ENCODE measurements at places on chromosomes 7 and 10.

- DNase-seq, result peak; percentile 85
These were observed 25.5 kb downstream of the PRR15 start for GRCh38 chr7:29588900-29589696.

DNA sequence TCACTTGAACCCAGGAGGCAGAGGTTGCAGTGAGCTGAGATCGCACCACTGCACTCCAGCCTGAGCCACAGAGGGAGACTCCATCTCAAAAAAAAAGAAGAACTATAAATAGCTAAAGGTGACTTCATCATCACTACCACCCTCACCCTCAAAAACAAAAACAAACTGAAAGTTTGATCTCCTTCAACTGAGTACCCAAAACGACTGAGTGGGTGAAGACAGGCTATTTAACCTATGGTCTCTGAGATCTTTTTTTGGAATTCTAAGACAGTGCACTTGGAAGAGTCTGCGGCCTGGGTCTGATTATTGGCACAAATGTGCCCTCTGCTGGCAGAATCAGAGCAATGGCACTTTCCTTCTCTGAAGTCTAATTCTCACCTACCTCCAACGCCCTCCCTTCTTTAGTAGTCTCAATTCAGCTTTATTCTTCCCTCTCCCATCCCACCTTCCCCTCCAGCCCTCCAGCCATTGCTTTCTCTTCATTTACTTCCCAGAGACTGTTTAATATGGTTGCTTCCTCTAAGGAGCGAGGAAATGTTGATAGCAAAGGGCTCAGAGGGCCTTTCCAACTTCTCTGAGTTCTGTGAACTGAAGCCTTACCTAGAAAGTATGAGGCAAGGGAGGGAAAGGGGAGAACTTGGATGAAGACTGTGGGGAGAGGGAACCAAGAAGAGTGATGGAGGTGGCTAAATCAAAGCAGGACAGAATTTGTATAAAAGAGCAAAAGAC lies 2.9 kb upstream of the MYOZ1 start:
- peak; percentile 66 for DNase-seq

DNA sequence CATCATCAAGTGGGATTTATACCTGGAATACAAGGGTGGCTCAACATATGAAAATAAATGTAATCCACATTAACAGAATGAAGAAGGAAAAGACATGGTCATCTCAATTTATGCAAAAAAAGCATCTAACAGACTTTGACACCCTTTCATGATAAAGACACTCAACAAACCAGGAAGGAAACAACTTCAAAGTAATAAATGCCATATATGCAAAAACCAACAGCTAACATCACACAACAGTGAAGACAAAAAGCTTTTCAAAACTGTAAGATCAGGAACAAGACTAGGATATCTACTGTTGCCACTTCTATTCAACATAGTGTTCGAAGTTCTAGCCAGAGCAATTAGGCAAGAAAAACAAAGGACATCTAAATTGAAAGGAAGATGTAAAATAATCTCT lies 22.9 kb downstream of the TNPO3 start:
- no peak for DNase-seq

GRCh38 chr10:100579261-100580090 lies 43.7 kb downstream of the HIF1AN start:
- DNase-seq, result no peak

- DNase-seq, result no peak
These were observed 159.5 kb upstream of the KLF14 start for GRCh38 chr7:130893441-130893894.

GRCh38 chr10:97830064-97830463 lies 19.6 kb upstream of the GOLGA7B start:
- no peak for DNase-seq

DNA sequence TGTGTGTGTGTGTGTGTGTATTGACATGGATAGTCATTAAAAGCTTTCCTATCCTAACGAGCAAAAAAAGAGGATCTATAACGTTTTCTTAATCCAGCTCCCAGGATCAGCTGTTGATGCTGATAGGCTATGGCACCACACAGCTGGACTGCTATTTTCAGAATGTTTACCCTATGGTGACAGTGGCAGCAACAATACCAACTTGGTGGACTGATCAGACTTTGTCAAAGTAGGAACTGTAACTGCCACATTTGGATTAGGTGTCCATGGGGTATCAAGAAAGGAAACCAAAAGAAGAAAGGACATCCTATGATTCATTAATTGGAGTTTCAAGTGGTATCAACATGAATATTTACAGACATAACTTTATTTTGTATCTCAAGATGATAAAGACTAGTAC lies 2.7 kb upstream of the CLEC5A start:
- DNase-seq, result no peak

DNA sequence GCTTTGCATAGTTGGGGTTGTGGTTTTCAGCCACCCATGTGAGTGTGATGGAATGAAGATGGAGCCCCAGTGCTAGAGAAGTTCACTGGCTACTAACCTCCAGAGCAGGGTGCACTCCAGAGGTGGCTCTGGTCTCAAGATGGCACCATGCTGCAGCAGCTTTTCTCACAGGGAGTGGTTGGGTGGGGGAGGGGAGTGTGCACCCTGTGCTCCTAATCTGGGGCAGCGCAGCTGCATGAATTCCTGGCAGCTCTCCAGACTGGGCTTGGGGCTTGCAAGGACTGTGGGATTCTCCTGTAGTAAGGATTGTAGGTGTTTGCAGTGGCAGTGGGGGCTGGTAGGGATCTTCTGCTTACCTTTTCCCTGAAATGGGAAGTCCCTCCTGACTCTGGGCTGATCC lies 23.7 kb downstream of the PHTF2 start:
- peak; percentile 31 for DNase-seq

DNA sequence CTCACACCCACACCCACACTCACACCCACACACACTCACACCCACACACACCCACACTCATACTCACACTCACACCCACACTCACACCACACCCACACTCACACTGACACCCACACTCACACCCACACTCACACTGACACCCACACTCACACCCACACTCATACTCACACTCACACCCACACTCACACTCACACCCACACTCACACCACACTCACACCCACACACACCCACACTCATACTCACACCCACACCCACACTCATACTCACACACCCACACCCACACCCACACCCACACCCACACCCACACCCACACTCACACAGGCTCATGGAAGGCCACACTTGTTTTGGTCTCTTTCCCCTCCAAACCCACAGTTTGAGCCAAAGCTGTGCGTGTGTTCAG lies 2.9 kb downstream of the FOXI2 start:
- no peak for DNase-seq

DNA sequence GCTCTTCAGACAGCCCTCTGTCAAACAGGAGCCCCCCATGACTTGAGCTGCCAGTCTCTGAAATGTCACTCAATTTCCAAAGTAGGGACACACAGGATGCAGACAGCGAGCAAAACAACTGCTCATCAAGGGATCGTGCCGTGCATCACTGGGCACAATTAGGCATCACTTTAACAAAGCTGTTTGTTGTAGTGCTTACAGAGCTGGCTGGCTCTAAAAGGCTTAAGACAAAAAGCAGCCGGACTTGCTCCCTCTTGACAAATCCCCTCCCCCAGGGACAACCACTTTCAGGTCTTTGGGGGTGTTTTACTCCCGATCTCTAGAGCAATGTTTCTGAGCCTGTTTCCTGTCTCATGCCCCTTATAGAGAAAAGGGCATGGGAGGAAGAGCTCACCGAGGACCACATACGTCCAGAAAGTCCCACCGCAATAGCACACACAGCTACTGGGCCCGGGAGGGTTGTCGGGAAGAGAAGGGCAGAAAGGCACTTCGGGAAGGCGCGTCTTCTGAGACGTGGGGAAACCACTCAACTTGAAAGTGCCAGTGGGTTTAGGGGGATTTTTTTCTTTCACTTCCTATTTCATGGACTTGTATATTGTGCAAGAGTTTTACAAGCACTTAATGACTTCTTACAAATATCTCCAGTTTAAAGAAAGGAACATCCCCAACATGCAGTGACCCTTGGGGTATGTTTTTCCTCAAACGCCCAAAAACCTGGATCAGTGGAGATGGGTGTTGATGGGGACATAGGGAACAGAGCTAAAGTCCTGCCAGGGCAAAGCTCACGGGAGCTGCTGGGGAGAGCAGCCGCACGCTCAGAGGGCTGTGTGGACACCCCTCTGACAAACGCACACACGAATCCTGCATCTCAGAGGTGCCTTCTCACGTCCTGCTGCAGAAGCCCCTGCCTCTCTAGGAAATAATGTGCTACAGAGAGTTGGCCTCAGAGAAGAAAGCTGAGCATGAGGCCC lies 27.1 kb downstream of the LRRC20 start:
- DNase-seq, result peak; percentile 40

DNA sequence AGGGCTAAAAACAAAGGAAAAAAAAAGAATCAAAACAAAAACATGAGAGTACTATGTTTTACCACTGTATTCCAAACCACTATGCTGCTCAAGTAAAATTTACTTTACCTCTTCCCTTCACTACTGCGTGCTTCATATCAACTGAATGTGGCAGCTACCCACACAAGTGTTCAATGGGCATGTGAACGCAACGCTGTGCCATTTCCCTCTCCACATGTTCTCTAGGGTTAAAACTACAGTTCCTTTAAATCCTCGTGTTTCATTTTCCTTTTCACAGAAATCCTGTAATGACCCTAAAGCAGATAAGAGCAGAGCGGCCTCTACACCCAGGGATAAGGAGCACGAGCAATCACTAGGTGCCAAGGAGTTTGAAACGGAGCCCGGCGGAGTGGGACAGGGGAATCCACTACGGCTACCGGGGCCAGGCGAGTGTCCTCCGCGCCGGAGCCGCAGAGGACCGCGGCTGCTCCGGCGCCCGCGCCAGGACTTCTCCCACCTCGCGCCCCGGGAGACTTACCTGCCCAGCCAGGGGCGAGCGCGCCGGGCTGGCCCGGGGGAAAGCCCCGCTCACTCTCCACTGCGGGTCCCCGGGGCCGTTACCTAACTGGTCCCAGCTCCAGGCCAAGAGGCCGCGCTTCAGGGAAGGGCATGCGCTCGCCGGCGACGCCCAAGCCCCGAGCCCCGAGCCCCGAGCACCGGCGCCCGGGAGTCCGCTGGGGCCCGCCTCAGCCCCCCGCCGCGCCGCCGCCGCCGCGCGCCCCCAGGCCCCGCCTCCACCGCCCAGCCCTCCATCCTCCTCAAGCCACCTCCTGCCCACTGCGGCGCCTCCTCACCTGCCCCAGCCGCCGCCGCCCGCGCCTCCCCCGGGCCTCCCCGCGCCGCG lies 711 bp downstream of the NAMPT start:
- DNase-seq, result peak; percentile 82

DNA sequence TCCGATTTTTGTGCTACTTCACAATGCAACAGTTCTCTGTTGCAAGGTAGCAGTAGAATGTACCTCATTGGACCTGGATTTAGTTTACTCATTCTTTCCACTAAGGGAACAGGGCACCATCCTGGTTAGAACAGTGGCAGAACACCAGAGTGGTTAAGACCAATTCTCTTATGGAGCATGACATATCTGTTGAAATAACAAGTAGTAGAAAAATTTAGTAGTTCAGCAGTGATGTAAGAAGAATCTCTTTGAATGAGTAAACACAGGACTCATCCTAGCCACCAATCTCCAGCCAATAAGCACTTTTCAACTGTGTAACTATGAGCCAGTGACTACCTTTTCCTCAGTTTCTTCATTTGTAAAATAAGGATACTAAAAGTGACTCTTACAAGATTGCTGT lies 2.4 kb downstream of the ANKRD22 start:
- no peak for DNase-seq

- no peak for DNase-seq
These were observed 139.8 kb downstream of the ADARB2 start for GRCh38 chr10:1597370-1598146.

DNA sequence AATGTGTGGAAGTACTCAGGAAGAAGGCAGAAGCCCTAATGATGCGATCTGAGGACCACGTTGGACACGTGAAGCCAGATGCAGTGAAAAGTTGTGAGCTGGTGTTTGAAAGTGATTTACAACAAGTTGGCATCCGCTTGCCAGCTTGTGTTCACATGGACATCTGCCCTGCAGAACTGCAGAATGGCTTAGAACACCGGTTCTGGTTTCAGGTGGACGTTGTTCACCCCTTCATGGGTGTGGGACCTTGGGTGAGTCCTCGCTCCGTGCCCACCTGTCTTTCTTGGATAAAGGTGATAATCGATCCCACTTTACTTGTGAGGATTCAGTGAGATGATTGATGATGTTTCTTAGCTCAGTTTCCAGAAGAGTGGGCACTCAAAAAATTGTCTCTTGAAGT lies 53.8 kb downstream of the CAMK1D start:
- DNase-seq, result no peak

GRCh38 chr7:150863946-150864345 lies 11.6 kb downstream of the AOC1 start:
- DNase-seq, result no peak

DNA sequence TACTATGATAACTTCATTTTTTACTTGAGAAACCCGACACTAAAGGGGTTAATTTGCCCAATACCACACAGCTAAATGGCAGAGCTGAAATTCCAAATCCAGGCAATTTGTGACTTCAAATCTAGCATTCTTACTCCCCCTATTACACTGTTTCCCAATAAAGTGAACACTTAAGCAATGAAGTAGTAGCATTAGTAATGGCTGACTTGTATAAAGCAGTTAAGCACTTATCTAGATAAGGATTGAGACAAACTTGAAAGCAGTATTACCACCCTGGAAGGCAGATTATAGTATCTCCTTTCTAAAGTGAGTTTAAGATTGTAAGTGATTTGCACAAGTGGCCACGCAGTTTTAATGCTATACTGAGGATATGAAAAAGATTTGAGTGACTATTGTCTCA lies 39.3 kb downstream of the WASL start:
- DNase-seq, result no peak

DNA sequence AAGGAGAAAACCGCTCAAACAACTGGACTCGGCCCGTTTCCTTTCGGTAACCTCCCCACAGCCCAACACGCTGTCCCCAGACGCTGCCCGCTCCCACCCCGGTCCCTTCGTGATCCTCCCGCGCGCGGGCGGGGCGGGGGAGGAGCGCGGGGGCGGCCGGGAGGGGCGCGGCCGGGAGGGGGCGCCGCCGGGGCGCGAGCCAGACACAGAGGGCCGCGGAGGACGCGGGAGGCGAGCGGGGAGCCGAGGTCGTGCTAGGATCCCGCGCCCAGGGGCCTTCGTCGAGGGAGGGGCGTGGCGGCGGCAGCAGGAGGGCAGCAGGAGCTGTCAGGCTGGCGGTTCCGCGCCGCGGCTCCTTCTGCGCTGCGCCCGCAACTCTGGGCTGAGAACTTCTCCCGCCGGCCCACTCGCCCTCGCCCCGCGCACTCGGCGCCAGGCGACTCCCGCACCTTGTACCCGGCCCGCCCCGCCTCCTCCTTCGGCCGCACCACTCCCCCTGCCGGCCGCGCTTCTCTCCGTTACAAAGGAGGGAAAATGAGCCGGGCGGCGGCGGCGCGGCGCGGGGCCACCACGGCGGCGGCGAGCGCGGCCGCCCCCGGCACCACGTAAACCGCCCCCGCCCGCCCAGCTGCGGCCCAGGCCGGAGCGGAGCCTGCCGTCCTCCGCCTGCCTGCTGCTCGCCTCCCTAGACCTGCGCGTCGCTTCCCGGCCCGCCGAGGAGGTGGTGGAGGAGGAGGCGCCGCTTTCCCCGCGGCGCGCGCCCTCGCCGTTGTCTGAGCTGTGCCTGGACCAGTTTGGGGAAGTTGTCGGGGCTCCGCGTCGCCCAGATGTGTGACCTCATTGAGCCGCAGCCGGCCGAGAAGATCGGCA lies at the start of gene CDK14:
TSS of gene CDK14 (plus strand) at position 521 of the 870 bp plus-strand sequence. CDS start at position 828, 307 bp downstream.
- peak; percentile 94 for DNase-seq

- no peak for DNase-seq
These were observed 29.7 kb downstream of the PALS2 start for GRCh38 chr7:24602860-24603456.
